GM12878 (cell line): ENCODE measurements at places on chromosomes 11 and 22. TPM values are rescaled to one million over a fixed set of nuclear protein-coding genes. Genes with fewer than 3 reads are reported as not detected.

DNA sequence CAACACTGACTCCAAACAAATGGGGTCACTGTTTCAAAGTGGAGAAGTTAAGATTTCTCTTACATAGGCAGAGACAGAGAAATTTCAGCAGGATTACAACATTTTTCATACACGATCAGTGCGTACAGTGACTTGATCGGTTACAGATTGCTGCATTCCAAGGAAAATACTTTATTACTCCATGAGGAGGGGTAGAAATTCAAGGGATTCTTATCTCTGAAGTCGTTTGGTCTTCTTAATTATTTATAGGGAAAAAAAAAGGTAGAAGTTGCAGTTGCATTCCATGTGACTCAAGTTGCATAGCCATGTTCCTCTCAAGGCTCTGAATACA is 10.7 kb upstream of the SMIM38 start:
- no peaks in the 10 kb centered on the region for H3K27me3 ChIP-seq
- DNase-seq = no peak
- H3K4me1 ChIP-seq = peaks cover 11% of the 10 kb centered on the region

- no peak overlapping the region for H3K27ac ChIP-seq
- no peak for DNase-seq
- no peaks in the 10 kb centered on the region for H3K27me3 ChIP-seq
These were observed 13.1 kb downstream of the TMPRSS5 start for GRCh38 chr11:113693030-113693429.

DEUP1 gene
- total RNA-seq = not detected in 2 replicates

GRCh38 chr11:80109652-80110051 is 668.8 kb upstream of the TENM4 start:
- no peaks in the 10 kb centered on the region for H3K36me3 ChIP-seq
- no peak overlapping the region for H3K4me3 ChIP-seq
- H3K4me1 ChIP-seq = no peaks in the 10 kb centered on the region
- no peaks in the 10 kb centered on the region for H3K27me3 ChIP-seq
- no peak for DNase-seq

RFPL2 gene
- total RNA-seq = not detected in 2 replicates

OR8B8 gene
- not detected in 2 replicates for total RNA-seq

CPT1A gene
- total RNA-seq = 17.5 and 17.8 TPM in 2 replicates

- H3K4me1 ChIP-seq = no peaks in the 10 kb centered on the region
- H3K4me3 ChIP-seq = peak overlapping the region; percentile 61; the same call in 1 of the 2 replicates
These were observed 1.1 kb upstream of the APLP2 start for GRCh38 chr11:130068546-130068985.

GRCh38 chr11:115959081-115959486 is 454.9 kb upstream of the CADM1 start:
- H3K27me3 ChIP-seq = no peaks in the 10 kb centered on the region
- no peaks in the 10 kb centered on the region for H3K4me1 ChIP-seq
- no peak overlapping the region for H3K27ac ChIP-seq
